ENCODE measurements at places on chromosomes 12 and 14.

GRCh38 chr14:38186216-38186615 is 21.5 kb upstream of the SSTR1 start:
- DNase-seq, result no peak

DNA sequence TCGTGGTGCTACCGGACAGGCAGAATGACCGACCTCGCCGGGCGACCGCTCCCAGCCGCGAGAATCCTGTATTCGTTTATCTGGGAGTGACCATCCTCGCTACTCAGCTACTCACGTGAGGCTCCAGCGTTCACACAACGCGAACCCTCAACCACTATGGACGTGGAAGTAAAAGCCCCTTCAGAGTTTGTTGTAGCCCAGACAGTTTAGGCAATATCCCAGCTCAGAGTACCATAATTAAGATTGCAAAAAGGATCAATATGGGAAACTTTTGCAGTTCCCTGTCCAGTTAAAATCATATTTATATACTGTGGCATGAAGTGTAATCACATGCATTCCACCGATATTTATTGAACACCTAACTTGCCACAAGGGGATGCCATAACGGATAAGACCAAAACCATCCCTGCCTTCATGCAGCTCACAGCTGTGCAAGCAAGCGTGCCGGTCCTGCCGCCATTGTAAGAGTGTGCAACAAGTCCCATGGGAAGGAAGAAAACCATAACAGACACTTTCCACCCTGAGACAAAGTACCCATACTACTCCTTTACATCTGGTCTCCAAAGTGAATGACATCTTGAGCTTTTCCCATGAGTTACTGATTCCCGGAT is 938 bp upstream of the MAX start:
- DNase-seq, result no peak

DNA sequence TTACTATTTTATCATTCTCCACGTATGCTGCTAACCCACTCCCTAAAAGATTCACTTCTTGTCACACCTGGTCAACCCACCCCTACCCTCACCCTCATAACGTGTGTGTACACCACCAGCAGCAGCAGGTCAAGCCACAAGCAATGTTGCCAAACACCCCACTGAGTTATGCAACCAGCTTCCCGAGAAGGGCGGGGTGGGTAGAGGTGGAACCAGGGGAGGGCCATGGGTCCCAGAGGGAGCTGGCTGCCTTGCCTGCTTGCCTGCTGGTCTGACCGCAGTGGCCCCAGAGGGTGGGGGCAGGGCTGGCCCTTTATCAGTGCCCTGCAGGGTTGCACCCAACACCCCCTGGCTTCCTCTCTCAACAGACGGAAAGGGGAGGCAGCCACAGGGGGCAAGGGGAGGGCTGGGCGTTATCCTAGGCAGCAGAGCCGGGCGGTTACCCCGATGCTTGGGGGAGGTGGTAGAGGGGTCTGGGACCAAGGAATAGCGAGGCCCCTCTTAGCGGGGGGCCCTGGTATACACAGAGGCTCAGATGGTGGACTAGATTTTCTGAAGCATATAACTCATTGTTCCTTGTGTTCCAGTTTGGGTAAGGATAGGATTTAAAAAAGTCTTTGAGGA is 3.5 kb upstream of the NFE2 start:
- no peak for DNase-seq

DNA sequence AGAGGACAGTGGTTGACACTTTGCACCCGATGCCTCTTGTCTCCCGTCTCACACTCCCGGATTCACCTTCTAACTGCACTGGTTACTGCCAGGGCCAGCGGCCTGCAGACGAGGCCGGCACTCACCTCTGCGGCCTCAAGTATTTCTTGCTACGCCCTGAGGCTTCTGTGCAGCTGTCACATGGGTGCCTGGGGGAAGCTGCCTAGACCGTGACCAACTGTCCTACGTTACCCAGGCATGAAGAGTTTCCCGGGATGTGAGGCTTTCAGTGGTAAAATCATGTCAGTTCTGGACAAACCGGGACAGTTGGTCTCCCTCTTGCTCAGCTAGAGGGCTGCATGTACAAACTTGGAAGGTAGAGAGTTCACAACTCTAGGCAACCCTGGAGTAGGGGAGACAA is 274.5 kb downstream of the GLT1D1 start:
- no peak for DNase-seq

All from substantia nigra (tissue), 51 donors.